ENCODE measurements at places on chromosomes 1 and 21.

- DNase-seq = no peak
Measured at GRCh38 chr1:157700305-157700704, 264 bp downstream of the FCRL3 start.

GRCh38 chr1:174258148-174258550 is 98.8 kb downstream of the RABGAP1L start:
- no peak for DNase-seq

DNA sequence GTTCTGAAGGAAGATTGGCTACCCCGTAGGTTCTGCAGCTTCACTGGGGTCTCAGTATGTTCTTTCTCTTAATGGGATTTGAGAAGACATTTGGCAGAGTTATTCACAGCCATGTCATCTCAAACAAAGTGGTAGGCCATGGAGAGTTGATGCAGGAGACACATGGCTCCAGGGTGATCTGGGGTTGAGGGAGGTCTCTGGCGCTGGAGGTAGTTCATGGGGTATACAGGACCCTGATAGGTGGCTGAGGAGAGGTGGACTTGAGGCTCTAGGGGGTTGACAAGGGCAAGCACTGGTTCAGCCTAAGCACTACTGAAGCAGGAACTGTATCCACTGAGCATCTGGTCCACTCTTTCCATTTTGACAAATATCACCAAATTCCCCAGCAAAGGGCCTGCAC is 100.4 kb downstream of the C1orf94 start:
- peak; percentile 86 for DNase-seq

- DNase-seq = no peak
Measured at GRCh38 chr1:109768335-109768650, 4.6 kb upstream of the EPS8L3 start.

DNA sequence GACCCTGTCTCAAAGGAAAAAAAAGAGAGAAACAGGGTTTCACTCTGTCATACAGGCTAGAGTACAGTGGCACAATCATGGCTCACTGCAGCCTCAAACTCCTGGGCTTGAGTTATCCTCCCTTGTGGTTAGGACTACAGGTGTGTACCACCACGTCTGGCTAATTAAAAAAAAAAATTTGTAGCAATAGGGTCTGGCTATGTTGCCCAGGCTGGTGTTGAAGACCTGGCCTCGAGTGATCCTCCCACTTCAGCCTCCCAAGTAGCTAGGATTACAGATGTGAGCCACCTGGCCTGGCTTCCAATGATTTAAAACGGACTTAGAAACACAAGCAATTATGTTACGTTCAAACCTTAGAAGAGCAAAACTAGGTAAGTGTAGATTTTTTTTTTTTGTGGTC is 22.1 kb downstream of the GOLPH3L start:
- DNase-seq = no peak

- DNase-seq = no peak
Measured at GRCh38 chr1:161915051-161915503, 108.6 kb downstream of the OLFML2B start.

DNA sequence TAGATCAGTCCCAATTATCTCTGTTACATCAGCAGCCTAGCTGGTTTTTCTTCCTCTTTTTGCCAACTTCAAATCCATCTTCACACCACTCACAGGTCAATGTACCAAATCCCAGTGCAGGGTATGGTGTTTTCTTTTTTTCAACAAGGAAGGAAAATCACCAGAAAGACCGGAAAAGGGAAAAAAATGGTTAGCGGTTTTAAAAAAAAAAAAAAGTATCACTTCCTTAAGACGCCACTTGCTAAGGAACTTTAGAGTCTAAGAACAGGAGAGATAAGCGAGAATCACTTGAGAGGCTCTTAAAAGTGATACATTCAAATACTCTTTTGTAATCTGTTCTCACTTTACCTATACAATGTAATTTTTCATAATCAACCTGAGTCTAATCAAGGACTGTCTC is 3.1 kb upstream of the OR10J1 start:
- DNase-seq = no peak

GRCh38 chr1:227924833-227925574 is 22.7 kb downstream of the WNT9A start:
- no peak for DNase-seq

DNA sequence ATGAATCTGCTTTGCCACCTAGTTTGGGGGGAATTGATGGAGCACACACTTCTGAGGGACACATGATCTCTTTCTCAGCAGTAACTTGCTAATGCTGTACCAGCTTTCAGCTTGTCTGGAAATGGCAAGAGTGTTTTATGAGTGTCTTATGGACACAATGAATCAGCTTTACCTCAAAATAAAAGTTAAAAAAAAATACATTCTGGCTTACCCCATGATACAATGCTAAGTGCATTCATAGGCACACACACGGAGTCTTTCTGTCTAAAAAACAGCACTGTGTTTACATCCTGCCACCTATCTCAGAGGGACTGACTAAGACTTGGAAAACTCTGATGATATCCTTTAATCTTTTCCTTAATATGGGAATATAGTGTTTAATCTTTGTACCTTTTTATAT is 455.5 kb upstream of the ADAMTS5 start:
- DNase-seq = no peak

GRCh38 chr1:40036574-40036973 is 4.0 kb upstream of the CAP1 start:
- DNase-seq = no peak

- DNase-seq = no peak
Measured at GRCh38 chr21:26049803-26050202, 120.8 kb downstream of the APP start.

DNA sequence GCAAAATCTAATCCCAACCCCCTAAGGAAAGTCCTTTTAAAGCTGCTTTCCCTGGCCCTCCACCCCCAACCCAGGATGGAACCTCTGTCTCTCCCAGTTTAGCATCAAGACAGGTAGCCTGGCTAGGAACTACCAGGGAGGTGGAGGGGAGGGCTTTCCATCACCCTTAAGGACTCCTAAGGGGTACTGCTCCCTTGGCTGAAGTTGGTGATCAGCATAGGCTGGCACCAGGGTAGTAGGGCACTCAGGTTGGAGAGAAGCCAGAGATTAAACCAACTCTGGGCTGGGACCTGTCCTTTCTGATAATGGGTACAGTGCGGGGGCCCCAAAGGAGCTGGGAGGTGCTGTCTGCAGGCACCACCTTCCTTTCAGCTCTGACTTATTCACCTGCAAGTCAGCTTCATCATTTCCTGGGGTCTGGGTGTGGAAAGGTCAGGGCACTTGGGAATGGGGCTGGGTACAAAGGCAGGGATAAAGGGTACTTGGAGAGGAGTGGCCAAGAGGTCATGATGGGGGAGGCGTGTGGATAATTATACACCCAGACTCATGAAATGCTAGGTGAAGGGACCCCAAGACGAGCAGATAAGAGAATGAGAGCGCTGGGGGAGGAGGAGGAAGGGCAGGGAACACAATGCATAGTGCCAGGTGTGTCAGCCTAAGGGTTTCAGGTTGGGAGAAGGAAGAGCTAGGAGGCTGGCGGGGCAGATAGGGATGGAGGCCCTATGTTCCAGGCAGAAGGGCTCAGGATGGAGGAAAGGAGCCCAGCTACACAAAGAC is 1.2 kb downstream of the ARHGEF2 start:
- DNase-seq = no peak

All from esophagus muscularis mucosa (tissue), 4 donors.